ENCODE measurements at places on chromosomes 3 and 15. TPM values are rescaled to one million over a fixed set of nuclear protein-coding genes. Genes with fewer than 3 reads are reported as not detected.

DNA sequence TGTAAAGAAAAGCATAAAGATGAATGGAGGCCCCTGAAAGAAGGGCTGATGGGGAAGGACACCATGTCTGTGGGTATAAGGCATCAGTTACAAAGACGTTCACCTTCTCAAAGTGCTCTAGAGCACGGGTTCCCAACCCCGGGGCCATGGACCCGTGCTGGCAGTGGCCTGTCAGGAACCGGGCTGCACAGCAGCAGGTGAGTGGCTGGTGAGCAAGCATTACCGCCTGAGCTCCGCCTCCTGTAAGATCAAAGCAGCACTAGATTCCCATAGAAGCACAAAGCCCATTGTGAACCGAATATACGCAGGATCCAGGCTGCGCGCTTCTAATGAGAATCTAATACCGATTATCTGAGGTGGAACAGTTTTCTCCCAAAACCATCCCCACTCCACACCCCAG, 25.7 kb downstream of the MYO1E start:
- H3K4me3 ChIP-seq, result no peak overlapping the region
- H3K36me3 ChIP-seq, result peaks cover 3% of the 10 kb centered on the region
- H3K4me1 ChIP-seq, result no peaks in the 10 kb centered on the region
- H3K27ac ChIP-seq, result no peak overlapping the region
- H3K27me3 ChIP-seq, result no peaks in the 10 kb centered on the region

DNA sequence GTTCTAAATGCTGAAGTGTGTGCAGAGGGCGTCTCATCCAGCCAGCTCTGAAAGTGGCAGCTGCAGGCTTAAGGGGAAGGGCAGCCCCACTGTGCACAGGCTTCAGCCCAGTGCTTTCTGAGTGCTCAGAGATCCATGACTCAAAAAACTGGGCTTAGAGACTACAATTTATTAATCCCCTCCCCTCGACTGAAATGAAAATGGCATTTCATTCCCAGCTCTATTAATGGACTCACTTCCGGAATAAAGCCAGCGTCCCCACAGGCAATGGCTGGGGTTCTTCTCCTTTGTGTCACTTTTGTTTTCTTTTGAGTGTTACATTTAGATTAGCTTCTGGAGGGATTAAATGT, 55.5 kb upstream of the PLXNA1 start:
- H3K4me3 ChIP-seq, result no peak overlapping the region
- peaks cover 8% of the 10 kb centered on the region for H3K4me1 ChIP-seq
- no peaks in the 10 kb centered on the region for H3K36me3 ChIP-seq
- no peak overlapping the region for H3K27ac ChIP-seq
- no peak for DNase-seq

The P2RY1 gene
- total RNA-seq, result 1.2 TPM

DNA sequence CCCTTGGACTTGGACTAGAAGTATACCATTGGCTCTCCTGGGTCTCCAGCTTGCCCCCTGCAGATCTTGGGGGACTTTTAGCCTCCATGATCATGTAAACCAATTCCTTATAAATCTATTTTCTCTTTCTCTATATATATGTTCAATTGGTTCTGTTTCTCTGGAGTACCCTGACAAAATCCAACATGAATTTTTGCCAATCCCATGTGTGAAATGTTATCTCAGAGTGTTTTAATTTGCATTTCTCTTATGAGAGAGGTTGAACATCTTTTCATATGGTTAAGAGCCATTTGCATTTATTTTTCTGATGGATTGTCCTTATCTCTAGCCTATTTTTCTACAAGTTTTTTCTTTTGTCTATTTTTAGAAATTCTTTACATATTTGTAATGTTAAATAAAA, 131.7 kb upstream of the NEO1 start:
- no peaks in the 10 kb centered on the region for H3K27me3 ChIP-seq
- H3K27ac ChIP-seq, result no peak overlapping the region
- H3K4me1 ChIP-seq, result no peaks in the 10 kb centered on the region

- H3K36me3 ChIP-seq, result no peaks in the 10 kb centered on the region
- no peaks in the 10 kb centered on the region for H3K27me3 ChIP-seq
- DNase-seq, result peak; percentile 77
- H3K27ac ChIP-seq, result no peak overlapping the region
- peaks cover 24% of the 10 kb centered on the region for H3K4me1 ChIP-seq
Measured at GRCh38 chr3:134423153-134423552, 48.9 kb upstream of the AMOTL2 start.

GRCh38 chr3:151309566-151309965, 7.1 kb downstream of the GPR87 start:
- DNase-seq, result no peak
- H3K4me3 ChIP-seq, result no peak overlapping the region
- H3K36me3 ChIP-seq, result no peaks in the 10 kb centered on the region
- peaks cover 11% of the 10 kb centered on the region for H3K4me1 ChIP-seq
- no peaks in the 10 kb centered on the region for H3K27me3 ChIP-seq

The LRRC58 gene
- 48.5 TPM for total RNA-seq

DNA sequence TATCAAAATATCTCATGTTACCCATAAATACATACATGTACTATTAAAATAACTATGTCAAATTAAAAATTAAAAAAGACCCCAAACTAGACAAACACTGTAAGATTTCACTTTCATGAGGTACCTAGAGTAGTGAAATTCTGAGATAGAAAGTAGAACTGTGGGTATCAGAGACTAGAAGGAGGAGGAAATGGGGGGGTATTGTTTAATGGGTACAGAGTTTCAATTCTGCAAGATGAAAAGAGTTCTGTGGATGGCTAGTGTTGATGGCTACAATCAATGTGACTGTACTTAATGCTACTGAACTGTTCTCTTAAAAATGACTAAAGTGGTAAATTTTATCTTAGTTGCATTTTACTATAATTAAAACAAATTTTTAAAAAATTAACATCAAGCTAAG, 36.6 kb downstream of the RFX7 start:
- H3K4me1 ChIP-seq, result no peaks in the 10 kb centered on the region
- peaks cover 13% of the 10 kb centered on the region for H3K36me3 ChIP-seq
- no peaks in the 10 kb centered on the region for H3K27me3 ChIP-seq
- no peak overlapping the region for H3K27ac ChIP-seq
- H3K4me3 ChIP-seq, result no peak overlapping the region
- DNase-seq, result no peak

The RAMAC gene
- total RNA-seq, result 44.0 TPM

DNA sequence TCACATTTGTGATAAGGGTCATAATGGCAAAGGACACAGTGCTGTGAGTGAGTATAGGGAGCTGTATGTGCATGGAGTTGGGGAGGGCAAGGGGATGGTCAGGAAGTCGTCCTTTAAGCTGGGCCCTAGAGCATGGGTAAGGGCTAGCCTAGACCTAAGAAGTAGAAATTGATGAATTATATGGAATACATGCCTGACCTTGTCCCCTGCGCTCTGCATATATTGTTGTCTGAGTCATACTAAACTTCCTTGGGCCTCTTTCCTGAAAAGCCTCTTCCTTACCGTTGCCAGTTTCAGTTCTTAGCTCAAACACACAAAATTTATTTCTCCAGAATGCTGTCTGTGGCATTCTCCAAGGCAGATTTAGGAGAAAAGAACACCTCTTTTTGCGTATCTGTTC, 4.6 kb downstream of the SNRK start:
- H3K27me3 ChIP-seq, result no peaks in the 10 kb centered on the region
- H3K27ac ChIP-seq, result no peak overlapping the region
- DNase-seq, result no peak
- H3K4me1 ChIP-seq, result no peaks in the 10 kb centered on the region
- no peak overlapping the region for H3K4me3 ChIP-seq

GRCh38 chr3:10341901-10342398, 21.0 kb upstream of the SEC13 start:
- no peak for DNase-seq
- H3K36me3 ChIP-seq, result no peaks in the 10 kb centered on the region
- peaks cover 35% of the 10 kb centered on the region for H3K27me3 ChIP-seq
- no peaks in the 10 kb centered on the region for H3K4me1 ChIP-seq
- H3K4me3 ChIP-seq, result no peak overlapping the region

GRCh38 chr3:152123457-152123856, 145.3 kb upstream of the MBNL1 start:
- H3K4me1 ChIP-seq, result no peaks in the 10 kb centered on the region
- H3K27me3 ChIP-seq, result no peaks in the 10 kb centered on the region
- H3K27ac ChIP-seq, result no peak overlapping the region
- DNase-seq, result no peak
- no peak overlapping the region for H3K4me3 ChIP-seq
- no peaks in the 10 kb centered on the region for H3K36me3 ChIP-seq

The ADAMTSL3 gene
- total RNA-seq, result 0.22 TPM

The PIAS1 gene
- 70.7 TPM for total RNA-seq

- no peaks in the 10 kb centered on the region for H3K4me1 ChIP-seq
- H3K27ac ChIP-seq, result peak overlapping the region; percentile 13
Measured at GRCh38 chr3:134795746-134796280, 753 bp downstream of the EPHB1 start.

GRCh38 chr15:66429546-66429945, 42.8 kb downstream of the MAP2K1 start:
- no peak overlapping the region for H3K4me3 ChIP-seq
- H3K27me3 ChIP-seq, result no peaks in the 10 kb centered on the region
- H3K27ac ChIP-seq, result no peak overlapping the region
- H3K4me1 ChIP-seq, result no peaks in the 10 kb centered on the region
- H3K36me3 ChIP-seq, result no peaks in the 10 kb centered on the region

GRCh38 chr15:77067691-77068367, 3.1 kb downstream of the TSPAN3 start:
- H3K4me3 ChIP-seq, result no peak overlapping the region
- no peak for DNase-seq
- H3K27ac ChIP-seq, result no peak overlapping the region
- H3K27me3 ChIP-seq, result no peaks in the 10 kb centered on the region

DNA sequence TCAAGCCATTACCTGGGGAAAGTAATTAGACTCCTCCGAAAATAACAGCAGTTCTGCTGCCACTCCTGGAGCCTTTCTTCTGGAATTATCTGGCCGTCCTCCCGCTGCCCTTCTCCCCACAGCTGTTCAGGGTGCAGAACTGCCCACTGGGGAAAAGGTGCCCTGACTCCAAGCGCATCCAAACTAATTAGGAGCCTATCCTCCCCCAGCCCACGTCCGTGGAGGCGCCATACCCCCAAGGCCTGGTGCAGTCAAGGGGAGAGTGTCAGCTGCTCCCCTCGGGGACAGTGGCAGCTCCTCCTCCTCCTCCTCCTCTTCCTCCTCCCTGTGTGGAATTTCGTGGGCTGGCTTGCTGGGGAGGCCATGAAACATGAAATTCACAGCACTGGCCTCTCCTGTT, 177.2 kb downstream of the XXYLT1 start:
- H3K4me1 ChIP-seq, result peaks cover 13% of the 10 kb centered on the region
- no peaks in the 10 kb centered on the region for H3K36me3 ChIP-seq
- no peaks in the 10 kb centered on the region for H3K27me3 ChIP-seq
- H3K4me3 ChIP-seq, result peak overlapping the region; percentile 43
- DNase-seq, result peak; percentile 16
- peak overlapping the region; percentile 64 for H3K27ac ChIP-seq

The GRK7 gene
- total RNA-seq, result 0.20 TPM

The GADL1 gene
- 0.08 TPM for total RNA-seq

DNA sequence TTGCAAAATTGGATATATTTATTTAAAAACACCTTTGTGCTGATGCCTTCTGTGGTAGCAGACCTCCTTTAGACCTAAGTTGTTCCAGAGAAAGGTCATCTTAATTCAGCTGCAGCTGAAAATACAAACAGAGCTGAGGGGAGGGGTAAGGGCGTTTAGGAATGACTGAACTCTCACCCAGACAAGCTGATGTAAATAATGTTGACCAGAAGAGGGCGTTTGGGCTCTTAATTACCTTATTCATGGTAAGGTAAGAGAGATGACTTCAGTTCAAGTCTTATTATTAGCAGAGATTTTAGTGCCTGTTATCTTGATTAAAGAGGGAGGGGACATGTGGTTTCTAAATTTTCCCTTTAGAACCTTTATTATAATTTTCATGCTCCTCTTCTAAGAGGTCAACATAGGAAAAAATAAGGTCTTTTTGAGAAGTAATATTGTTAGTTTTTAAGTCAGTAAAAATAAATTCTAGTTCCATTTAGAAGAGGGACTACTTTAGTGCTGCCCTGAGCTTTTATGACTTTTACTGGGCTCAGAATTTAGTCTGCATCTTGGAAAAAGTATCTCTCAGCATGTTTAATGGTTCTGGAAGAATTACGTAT, 46.3 kb downstream of the GPR171 start:
- H3K36me3 ChIP-seq, result no peaks in the 10 kb centered on the region
- H3K4me1 ChIP-seq, result peaks cover 5% of the 10 kb centered on the region
- no peak overlapping the region for H3K27ac ChIP-seq
- no peaks in the 10 kb centered on the region for H3K27me3 ChIP-seq
- peak; percentile 33 for DNase-seq

DNA sequence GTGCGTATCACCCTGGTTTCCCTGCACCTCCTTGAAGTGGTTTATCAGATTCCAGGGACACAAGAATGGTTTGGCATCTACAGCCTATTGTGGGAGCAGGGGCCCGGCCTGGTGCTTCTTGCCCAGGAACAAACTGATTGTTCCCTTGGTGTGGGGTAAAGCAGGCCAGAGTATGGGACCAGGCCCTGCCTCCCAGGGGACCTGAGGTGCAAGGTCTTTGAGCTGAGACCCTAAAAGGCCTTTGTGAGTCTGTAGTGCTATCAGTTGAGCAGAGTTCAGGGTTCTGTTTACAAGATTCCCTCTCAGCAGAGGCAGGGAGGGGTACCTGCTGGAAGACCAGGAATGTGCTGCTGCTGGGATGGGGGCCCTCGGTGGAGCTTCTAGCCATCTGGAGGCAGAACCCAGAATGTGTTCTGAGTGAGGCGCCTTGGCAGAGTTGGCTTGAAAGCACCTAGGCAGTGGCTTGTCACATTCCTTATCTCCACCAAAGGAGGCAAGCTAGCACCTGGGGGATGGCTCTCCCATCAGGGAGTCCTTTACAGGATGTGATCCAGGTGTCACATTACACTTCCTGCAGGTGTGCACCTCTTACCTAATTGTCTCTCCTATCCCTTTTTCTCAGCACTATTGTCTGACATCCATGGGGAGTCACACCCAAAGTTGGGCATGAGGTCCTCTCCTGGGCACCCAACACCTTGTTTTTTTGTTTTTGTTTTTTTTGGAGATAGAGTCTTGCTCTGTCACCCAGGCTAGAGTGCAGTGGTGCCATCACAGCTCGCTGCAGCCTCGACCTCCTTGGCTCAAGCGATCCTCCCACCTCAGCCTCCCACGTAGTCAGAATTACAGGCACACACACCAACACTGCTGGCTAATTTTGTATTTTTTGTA, 13.1 kb downstream of the FLNB start:
- no peak overlapping the region for H3K27ac ChIP-seq
- DNase-seq, result no peak
- peaks cover 6% of the 10 kb centered on the region for H3K4me1 ChIP-seq
- no peaks in the 10 kb centered on the region for H3K27me3 ChIP-seq
- no peaks in the 10 kb centered on the region for H3K36me3 ChIP-seq

DNA sequence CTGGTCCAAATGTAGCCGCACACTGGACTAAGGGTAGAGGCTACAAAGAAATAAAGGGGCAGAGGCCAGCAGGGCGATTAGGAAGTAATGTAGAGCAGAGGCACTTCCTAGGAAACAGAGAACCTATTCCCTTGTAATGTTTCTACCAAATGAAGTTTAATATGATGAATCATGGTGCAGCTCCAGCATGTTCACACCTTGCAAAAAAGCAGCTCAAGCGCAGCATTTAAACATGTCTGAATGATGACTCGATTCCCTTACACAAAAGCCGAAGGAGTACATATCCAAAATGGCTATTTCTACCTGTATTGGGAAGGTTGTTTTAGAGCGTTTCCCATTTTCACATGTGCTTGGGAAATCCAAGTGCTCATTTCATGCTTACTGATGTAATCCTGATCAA, 204.8 kb downstream of the MECOM start:
- H3K27me3 ChIP-seq, result no peaks in the 10 kb centered on the region
- DNase-seq, result no peak
- H3K27ac ChIP-seq, result no peak overlapping the region
- H3K36me3 ChIP-seq, result no peaks in the 10 kb centered on the region

GRCh38 chr15:25406846-25407245, 32.0 kb downstream of the UBE3A start:
- no peak overlapping the region for H3K4me3 ChIP-seq
- H3K4me1 ChIP-seq, result no peaks in the 10 kb centered on the region
- DNase-seq, result no peak
- no peaks in the 10 kb centered on the region for H3K27me3 ChIP-seq
- H3K27ac ChIP-seq, result no peak overlapping the region
- peaks cover 61% of the 10 kb centered on the region for H3K36me3 ChIP-seq
